ENCODE measurements at places on chromosomes 13 and 19. TPM values are rescaled to one million over a fixed set of nuclear protein-coding genes. Genes with fewer than 3 reads are reported as not detected.

- H3K4me1 ChIP-seq: no peaks in the 10 kb centered on the region
- no peaks in the 10 kb centered on the region for H3K36me3 ChIP-seq
- DNase-seq: no peak
- H3K27me3 ChIP-seq: no peaks in the 10 kb centered on the region
- H3K27ac ChIP-seq: no peak overlapping the region
Observed at GRCh38 chr13:95494082-95494681, 58.3 kb upstream of the CLDN10 start.

Gene PTGIR
- 2.4 TPM for total RNA-seq

GRCh38 chr19:43152214-43152613 lies 34.1 kb downstream of the PSG5 start:
- H3K27ac ChIP-seq: no peak overlapping the region
- no peaks in the 10 kb centered on the region for H3K27me3 ChIP-seq
- no peak for DNase-seq
- no peaks in the 10 kb centered on the region for H3K36me3 ChIP-seq
- no peak overlapping the region for H3K4me3 ChIP-seq

Gene LGALS14
- total RNA-seq: not detected

Gene MYO16
- 0.55 TPM for total RNA-seq
